ENCODE measurements at places on chromosomes 1 and 21. TPM values are rescaled to one million over a fixed set of nuclear protein-coding genes. Genes with fewer than 3 reads are reported as not detected.

DNA sequence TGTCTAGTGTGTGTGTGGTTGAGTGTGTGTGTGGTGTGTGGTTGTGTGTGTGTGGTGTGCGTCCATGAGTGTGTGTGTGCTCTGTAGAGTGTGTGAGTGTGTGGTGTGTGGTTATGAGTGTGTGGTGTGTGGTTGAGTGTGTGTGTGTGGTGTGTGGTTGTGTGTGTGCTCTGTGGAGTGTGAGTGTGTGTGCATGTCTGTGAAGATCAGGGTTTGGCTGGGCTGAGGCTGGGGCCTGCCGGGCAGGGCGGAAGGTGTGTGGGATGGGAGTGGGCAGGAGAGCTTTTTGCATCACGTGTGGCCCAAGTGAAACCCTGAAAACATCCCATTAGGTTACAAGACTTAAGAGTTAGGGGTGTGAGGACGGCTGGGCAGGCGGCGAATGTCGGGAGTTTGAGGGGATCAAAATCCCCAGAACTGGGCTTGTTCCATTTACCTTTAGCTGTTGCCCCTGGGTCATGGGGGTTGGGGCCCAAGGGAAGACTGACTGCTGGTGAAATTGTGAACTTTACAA is 2.9 kb upstream of the FCMR start:
- DNase-seq: peak; percentile 28

GRCh38 chr21:45064091-45064490 is 10.3 kb upstream of the ADARB1 start:
- no peak for DNase-seq

The GNL2 gene
- 72.1 TPM for total RNA-seq

GRCh38 chr1:24250791-24251190 is 63.7 kb upstream of the IFNLR1 start:
- DNase-seq: no peak

DNA sequence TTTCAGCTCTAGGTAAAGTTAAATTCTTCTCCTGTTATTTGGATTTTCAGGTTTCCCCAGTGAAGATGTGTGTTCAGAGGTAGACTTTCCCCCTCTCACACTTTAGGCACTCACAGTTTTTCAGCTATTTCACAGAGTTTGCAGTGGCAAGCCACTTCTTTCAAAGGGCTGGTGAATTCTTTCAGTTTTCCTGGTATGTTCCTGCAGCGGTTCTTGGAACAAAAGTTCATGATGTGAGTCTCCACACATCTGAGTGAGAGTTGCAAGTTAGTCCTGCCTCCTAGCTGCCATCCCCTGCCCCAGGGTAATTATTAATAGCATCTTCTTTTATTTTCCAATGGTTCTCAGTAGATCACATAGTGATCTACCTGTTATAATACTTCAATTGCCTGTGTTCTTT is 27.3 kb upstream of the CD84 start:
- no peak for DNase-seq

The CACHD1 gene
- total RNA-seq: not detected

The RXRG gene
- total RNA-seq: not detected

DNA sequence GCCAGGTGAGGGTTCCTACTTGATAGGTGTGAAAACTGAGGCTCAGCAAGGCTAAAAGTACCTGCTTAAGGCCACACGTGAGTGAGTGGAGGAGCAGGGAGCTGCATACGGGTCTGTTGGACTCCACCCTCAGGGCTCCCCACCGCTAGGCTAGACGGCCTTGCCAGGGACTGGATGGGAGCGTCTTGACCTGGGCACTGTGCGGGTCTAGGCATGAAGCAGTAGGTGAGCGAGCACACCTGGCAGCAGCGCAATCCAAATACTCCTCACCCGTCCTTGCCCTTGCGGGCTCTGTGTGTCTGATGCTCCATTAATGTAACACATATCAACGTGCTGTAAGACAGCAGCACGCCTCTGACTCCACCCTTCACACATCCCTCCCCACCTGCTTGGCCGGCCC is 94.0 kb downstream of the LACTBL1 start:
- no peak for DNase-seq

DNA sequence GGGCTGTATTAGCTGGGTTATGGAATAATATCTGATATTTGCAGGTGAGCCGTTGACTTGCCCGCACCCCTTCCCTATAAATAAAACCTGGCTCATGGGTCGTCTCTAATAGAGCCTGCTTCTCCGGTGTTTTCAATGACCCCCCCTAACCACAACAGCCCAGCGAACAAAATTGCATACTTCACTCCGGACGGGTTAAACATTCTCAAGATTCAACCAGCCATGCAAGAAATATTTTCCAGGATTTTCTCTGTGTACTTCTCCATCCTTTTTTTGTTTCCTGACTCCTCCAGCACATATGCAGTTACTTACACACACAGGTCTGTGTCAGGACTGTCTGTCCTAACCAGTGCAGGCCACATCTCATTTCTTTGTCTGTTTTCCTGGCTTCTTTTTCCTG is 267.7 kb downstream of the ZNF648 start:
- no peak for DNase-seq

The FNDC5 gene
- total RNA-seq: not detected

DNA sequence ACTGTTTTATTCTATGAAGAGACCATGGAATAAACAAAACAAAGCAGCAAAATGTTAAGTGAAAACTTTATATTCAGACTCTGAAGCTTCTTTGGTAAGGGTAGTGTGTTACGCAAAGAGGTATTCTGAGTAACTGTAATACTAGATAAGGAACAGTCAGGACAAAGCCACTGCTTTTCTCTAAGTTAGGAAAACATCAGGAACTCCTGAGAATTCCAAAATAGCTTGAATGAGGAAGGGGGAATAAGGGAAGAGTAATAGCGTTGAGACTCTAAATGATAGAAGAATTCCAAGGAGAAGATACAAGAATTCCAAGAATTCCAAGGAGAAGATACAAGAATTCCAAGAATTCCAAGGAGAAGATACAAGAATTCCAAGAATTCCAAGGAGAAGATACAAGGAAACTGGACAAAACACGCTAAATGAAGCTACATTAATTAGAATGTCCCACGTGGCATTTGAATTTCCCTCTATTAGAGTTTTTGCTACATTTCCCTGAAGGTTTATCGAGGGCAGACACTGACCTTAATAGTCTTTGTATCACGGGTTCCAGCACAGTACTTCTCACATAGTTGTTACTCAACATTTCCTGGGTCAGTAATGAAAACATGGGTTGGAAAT is 71.5 kb downstream of the SMYD3 start:
- no peak for DNase-seq

GRCh38 chr1:155636397-155637153 is 26.6 kb downstream of the MSTO1 start:
- DNase-seq: no peak

DNA sequence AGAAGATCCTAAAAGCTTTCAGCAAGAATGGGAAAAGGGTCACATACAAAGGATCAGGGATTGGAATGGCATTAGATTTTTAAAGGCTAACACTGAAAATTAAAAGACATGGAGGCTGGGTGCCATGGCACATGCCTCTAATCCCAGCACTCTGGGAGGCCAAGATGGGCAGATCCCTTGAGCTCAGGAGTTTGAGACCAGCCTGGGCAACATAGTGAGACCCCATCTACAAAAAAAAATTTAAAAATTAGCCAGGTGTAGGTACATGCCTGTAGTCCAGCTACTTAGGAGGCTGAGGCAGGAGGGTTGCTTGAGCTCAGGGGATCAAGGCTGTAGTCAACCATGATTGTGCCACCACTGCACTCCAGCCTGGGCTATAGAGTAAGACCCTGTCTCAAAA is 12.4 kb downstream of the LURAP1 start:
- DNase-seq: no peak

DNA sequence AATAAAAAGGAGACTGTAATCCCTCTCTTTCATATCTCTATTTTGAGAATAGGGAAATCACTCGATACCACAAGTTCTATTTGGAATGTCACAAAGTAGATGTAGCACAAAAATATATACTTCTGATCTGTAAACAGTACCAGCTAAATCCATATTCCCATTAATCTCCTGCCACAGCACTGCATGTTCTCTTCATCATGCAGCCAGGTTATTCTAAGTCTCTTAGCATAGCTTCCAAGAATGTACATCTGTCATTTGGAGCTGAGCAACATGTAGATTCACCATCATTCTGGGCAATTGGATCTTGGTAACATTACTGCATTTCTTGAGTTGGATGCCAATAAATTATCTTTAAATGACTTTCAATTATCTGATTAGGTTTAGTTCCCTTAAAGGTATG is 1874.5 kb downstream of the MRPL39 start:
- no peak for DNase-seq

The MAD2L2 gene
- 89.7 TPM for total RNA-seq

DNA sequence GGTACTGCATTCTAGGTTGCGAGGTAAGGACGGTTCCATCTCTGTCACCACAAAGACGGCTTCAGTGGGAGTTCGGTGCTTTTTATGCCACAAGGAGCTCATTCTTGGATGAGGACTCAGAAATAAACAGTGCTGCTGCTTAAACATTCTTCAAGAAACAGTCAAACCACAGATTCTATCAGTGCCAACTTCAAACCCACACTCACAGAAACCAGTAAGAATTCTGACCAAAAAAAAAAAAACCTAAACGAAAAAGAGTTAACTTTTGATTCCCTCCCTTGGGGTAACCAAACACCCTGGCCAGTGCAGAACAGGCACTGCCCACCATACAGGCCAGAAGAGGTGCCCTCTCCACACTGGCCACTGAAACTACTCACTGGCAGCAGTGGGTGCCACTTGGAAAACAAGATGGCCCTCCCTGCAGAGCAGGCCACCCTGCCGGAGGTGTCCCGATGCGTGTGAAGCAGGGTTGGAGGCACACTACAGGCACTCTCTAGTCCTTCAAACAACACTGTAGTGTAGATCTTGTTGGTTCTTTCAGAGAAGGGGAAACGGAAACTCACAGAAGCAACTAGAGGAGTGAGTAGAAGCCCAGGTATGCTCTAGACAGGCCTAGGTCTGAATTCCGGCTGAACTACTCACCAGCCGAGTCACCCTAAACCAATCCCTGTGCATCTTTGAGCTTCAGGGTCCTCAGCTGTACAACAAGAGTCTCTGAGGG is 87.3 kb upstream of the TLR5 start:
- DNase-seq: no peak

- no peak for DNase-seq
These were observed 9.2 kb downstream of the ZNF692 start for GRCh38 chr1:248849637-248850036.

The SHE gene
- total RNA-seq: not detected

The SH2D2A gene
- total RNA-seq: 2.1 TPM

DNA sequence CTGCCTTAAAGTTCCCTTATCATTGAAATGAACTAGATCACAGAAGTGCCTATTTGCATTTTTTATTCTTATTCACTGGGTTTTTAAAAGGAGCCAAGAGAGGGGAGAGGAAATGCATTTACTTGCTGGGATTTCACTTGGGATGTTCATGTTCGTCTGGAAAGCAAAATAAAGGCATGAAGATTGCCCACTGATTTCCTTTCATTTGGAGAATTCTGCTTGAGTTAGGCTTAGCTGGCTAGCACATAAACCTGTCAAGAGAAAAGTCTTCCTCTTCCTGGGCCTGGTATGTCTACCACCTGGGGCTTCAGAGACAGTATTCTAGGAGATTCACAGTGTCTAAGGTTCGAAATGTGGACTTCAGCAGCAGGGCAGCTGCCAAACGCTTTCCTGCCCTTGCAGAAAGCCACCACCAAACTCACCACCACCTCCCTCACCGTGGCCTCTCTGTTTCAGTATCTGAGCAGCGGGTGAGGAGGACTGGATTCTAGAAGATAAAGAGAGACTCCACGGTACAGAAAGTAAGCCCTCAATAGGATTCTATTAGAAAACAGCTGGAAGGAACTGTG is 44.5 kb downstream of the HIVEP3 start:
- no peak for DNase-seq

The EFNA3 gene
- total RNA-seq: 4.8 TPM

DNA sequence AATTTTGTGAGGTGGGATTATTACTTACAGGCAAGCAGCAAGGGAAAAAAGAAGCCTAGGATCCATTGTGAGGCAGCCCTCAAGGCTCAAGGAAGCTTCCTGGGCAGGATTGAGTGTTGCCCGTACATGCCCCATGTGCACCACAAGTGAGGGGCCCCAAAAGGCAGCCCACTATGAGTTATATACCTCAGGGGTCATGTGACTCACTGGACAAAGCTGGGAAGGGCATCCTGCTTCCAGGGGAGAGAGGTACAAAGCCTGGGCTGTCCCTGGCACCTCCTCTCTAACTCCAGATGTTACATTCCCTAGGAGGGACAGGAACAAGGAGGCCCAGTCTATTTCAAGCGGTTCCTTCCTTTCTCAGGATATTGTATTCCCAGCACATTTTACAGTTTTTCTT is 34.0 kb upstream of the CD1D start:
- DNase-seq: no peak

DNA sequence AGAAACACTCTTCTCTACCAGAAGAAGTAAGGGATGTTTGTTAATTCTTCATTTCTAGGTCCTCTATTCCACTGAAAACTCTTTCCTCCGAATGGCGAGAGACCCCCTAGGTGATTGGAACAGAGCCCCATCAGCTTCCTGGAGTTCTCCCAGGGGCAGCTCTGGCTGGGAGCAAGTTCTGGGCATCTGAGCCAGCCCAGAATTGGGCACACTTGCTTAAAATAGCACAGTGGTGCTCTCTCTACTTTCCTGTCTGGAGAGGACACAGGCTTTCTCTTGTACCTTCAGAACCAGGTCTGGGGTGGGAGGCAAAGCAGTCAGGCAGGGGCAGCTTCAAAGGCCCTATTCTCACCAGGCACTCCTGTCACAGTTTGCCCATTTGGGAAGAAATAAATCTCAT is 83.2 kb upstream of the CNTN2 start:
- DNase-seq: no peak

The C1orf216 gene
- 15.3 TPM for total RNA-seq

GRCh38 chr1:23634840-23635651 is 56.6 kb upstream of the RPL11 start:
- peak; percentile 82 for DNase-seq

The CFHR4 gene
- not detected for total RNA-seq

The JAM2 gene
- 1.4 TPM for total RNA-seq

The PYHIN1 gene
- 18.2 TPM for total RNA-seq

- DNase-seq: no peak
These were observed 9.6 kb upstream of the POU2F1 start for GRCh38 chr1:167210966-167211674.

The MMP23B gene
- 8.7 TPM for total RNA-seq

DNA sequence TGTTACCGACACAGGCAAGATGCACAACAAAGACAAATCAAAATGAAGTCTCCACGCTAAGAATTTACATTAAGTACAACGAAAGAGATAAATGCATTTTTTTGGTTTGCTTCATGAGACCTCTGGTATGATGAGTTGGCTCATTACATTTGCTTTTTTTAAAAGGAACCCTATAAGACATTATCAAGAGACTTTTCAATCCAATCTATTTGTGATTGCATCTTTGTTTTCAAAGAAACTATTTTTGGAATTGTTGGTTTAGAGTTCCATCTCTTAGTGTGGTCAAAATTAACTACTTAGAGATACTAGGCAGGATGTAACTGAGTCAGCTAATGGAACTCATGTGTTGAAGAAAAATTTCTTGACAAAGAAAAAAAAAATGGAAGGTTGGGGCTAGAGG is 200.1 kb downstream of the ZC3H11B start:
- no peak for DNase-seq

DNA sequence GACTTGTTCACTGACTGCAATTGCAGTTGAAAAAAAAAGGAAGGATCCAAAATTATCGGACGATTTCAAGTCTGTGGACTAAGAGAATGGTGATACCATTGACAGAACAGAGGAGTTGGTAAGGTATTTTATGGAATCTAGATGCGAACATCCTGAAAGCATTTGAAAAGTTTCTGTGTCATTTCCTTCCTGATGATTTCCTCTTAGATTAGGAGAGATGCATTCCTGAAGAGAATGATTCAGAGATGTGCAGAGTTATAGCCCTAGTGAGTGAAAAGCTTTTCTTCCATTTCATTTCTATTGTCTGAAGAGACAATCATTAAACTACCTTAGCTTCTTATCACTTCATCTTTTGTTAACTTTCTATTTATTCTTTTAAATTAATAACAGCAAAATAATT is 200.0 kb downstream of the KCNK2 start:
- no peak for DNase-seq

All from OCI-LY7 (cell line).